Stimulated activated CD4-positive, alpha-beta T cell treated with anti-CD3 and anti-CD28 coated beads, Interleukin-2, amount 100 ng/mL, for 24 hours (primary cell): ENCODE measurements at places on chromosomes 3 and 15.

- DNase-seq: no peak
Observed at GRCh38 chr15:91698241-91698640, 155.3 kb upstream of the SLCO3A1 start.

GRCh38 chr15:81981908-81982307 is 63.9 kb downstream of the MEX3B start:
- no peak for DNase-seq

GRCh38 chr3:145259166-145259880 is 901.7 kb downstream of the PLOD2 start:
- no peak for DNase-seq

- no peak for DNase-seq
Observed at GRCh38 chr3:45123581-45124269, 22.5 kb downstream of the CDCP1 start.

DNA sequence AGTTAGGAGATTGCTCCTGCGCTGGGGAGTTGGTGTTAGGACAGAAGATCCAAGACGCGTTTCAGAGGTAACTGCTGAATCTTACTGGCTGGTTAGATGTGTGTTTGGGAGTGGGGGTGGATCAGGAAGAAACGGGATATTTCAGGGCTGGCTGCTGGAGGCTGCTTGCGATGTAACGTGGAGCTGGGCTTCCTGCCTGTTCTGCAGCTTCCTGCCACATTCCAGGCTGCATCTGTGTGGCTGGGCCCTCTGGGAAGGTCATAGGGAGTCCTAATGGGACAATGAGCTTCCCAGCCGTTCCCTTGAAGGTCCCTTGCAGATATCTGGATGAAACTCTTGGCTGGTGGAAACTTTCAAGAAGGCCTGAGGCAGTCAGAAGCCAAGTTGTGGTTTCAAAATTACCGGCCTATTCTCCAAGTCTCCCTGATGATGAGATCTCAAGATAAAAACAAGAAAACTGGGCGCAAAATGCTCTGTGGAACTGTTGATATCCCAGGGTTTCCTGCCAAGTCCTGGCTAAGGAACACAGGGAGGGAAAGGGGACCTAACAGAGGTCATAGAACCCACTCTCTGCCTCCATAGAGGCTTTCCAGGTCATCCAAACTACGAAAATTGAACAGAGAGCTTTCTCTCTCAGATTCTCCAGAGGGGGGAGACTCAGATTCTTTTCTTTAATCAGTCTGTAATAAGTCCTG is 67.0 kb downstream of the NOX5 start:
- DNase-seq: no peak

DNA sequence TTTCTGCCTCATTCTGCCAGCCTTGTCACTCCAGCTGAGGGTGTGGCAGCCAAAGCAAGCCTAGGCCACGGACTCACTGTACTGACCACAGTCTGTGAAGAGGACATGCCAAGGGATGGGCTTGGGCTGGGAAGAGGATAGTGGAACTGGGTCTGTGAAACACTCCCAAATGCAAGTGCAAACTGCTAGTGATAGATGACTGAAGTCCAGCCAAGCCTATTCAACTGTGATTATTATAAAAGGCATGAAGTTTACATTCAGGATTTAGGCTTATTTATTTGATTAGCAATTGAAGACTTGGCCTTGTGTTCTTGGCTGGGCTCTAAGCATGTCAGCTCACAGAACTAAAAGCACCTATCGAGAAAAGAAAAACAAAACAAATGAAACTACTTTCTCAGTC is 84.9 kb upstream of the UBE2E1 start:
- DNase-seq: no peak

DNA sequence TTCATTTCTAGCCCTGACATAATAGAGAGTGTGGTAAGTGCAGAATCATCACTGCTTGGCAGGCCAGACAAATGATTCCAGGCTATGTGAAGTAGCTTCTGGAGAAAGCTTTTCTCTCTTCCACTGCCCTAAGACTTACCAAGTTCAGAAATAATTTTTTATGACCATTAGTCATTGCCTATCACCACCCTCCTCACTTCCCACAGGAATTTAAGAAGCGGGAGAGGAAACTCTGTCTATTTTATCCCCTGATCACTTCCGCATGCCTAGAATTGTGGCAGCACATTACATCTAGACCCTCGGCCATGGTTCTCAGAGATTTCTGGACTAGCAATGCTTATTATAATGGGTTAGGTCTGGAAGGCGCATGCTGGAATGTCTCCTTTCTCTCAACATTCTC is 397.8 kb upstream of the NR2F2 start:
- no peak for DNase-seq

DNA sequence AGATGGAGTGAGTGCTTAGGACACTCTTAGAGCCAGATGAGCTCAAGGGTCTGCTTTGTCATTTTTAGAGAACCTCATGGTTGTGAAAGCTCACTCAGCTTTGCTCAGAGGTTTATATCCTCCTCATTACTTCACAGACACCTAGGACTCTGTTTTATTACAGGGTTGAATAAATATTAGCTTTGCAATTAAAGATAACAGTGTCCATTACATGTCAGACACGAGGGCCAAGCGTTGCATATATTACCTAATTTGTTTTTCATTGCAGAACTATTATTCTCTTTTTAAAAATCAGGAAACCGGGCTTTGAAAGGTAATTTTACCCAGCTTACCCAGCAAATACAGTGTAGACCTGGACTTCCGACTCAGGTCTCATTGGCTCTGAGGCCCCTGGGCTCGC is 16.1 kb downstream of the MAP6D1 start:
- no peak for DNase-seq

DNA sequence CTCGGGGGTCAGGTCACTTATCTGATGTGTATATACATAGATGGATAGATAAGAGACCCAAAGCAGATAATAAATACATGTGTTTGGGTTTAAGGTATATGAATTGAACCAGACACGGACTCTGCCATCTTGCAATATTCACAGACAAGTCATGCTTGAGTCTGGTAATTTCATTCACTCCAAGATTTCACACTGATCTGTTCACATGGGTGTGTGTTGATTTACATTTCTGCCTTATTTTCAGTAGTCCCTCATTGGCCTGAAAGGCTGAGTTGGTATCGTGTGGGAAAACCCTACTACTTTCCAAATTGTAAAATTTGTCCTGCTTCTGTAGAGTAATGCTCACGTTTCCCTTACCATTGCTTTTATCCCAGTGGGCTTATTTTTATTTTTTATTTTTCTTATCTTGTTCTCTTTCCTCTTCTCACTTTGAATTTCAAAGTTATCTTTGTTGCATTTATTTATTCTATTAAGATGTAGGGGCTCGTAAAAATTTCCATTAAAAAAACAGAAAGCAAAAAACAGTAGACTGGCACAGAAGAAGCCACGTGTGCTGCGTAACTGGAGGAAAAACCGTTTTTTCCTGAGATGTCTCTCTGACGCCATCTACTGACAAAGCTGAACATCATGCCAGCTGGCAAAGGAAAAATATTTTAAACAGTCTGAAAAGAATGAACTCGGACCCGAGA is 10.8 kb upstream of the MFSD1 start:
- DNase-seq: peak; percentile 16

- DNase-seq: no peak
Observed at GRCh38 chr3:179175358-179175757, 27.2 kb downstream of the PIK3CA start.

- DNase-seq: no peak
Observed at GRCh38 chr3:57852896-57853295, 96.8 kb downstream of the SLMAP start.

- DNase-seq: no peak
Observed at GRCh38 chr3:104629038-104629437, 737.7 kb upstream of the ALCAM start.

DNA sequence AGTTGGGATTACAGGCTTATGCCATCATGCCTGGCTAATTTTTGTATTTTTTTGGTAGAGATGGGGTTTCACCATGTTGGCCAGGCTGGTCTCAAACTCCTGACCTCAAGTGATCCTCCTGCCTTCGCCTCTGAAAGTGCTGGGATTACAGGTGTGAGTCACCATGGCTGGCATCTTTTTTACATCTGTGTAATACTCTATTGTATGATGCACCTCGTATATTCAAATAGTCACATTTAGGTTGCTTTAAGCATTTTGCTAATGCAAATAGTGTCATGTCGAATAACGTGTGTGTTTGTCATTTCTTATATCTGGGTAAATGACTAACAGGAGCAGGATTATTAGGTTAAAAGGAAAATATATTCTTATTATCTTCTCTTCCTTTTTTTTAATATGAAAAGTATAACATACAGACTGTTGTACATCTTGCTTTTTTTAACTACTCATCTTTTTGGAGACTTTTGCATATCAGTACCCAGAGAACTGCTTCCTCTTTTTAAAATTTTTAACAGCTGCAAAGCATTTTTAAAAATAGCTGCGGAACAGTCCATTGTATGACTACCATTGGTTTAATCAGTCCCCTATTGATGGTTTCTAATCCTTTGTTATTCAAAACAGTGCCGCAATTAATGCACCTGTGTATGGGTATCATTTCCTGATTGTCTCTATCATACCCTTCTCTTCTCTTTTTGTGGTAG is 13.4 kb downstream of the SCAMP5 start:
- no peak for DNase-seq

DNA sequence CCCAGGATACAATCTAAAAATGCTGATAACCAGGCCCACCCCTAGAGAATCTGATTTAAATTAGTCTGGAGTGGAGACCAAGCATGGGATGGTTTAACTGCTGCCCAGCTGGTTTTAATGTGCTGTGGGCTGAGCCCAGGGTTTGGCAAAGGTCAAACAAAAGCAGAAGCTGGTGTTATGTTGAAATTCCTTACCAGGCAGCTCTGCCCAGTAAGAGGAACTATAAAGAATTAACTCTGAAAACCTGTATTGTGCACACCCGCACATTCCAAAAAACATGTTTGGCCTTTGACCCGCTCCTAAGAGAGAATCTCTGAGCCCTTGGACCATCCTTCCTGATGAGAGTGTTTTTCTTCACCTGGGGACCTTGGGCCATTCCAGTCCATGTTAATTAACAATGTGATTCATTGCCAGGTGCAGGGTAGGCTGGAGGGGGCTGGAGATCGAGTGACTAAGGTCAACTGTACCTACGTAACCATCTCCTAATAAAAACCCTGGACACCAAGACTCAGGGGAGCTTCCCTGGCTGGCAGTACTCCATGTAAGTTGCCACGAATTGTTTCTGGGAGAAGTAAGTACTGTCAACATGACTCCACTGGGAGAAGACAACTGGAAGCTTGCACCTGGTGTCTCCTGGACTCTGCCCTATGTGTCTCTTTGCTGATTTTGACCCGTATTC is 10.9 kb downstream of the CCDC13 start:
- DNase-seq: no peak

- no peak for DNase-seq
Observed at GRCh38 chr3:111285694-111286093, 214.1 kb downstream of the NECTIN3 start.

- DNase-seq: no peak
Observed at GRCh38 chr15:71060983-71061382, 54.3 kb upstream of the THSD4 start.

GRCh38 chr15:99682455-99682854 is 50.8 kb downstream of the LYSMD4 start:
- no peak for DNase-seq

- no peak for DNase-seq
Observed at GRCh38 chr3:178536211-178537079, at the start of gene KCNMB2. KCNMB2 (plus strand) TSS chr3:178536436.

DNA sequence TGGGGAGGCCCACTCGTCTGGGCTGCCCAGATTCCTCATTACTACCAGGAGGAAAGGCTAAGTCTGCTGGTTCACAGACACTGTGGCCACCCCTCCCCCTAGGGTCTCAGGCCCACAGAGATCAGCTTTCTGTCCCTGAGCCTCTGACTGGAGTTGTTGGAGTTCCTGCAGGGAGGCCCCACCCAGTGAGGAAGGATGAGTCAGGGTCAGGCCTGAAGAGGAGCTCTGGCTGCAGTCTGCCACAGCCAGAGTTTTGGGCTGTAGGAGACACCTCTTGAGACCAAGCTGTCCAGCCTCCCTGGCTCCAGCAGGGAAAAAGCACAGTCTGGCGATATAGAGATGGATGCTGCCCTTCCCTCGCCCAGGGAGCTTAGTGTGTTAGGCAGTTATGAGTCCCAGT is 720.9 kb upstream of the SEMA6D start:
- DNase-seq: no peak

GRCh38 chr3:8629151-8630021 is 15.2 kb downstream of the SSUH2 start:
- DNase-seq: peak; percentile 70

GRCh38 chr3:116969135-116969534 is 259.6 kb downstream of the TUSC7 start:
- DNase-seq: no peak

DNA sequence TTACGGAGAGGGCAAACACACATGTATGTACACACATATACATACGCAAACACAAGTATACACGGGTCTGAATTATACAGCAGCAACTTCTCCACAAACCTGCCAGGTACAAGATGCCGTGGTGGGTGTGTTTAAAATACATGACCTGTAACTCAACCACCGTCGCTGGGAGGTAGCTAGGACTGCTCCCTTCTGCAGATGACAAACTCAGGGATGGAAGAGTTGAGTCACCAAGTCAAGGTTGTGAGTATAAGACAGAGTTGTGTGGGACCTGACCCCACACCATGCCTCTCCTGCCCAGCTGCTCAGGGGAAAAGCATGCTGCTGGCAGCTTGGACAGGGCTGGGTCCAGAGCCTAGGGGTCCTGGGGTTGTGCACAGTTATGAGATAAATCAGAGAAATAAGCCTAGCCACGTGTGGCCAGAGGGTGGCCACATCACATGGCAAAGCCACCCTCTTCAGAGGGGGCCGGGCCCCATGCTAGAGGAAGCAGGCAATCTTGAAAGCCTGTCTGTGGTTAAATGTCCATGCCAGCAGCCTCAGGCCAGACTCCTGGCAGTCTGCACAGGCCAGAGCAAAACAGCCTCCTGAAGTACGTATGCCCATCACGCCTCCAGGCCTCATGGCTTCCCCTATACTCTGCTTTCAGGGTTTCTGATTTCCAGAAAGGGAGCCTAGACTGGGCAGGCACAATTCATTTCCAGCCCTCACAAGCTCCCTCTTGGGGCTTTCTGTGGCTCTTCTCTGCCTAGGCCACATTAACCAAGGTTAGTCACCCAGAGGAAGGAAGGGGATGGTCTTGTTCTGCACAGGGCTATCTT is 107.7 kb upstream of the RPL32 start:
- peak; percentile 42 for DNase-seq

DNA sequence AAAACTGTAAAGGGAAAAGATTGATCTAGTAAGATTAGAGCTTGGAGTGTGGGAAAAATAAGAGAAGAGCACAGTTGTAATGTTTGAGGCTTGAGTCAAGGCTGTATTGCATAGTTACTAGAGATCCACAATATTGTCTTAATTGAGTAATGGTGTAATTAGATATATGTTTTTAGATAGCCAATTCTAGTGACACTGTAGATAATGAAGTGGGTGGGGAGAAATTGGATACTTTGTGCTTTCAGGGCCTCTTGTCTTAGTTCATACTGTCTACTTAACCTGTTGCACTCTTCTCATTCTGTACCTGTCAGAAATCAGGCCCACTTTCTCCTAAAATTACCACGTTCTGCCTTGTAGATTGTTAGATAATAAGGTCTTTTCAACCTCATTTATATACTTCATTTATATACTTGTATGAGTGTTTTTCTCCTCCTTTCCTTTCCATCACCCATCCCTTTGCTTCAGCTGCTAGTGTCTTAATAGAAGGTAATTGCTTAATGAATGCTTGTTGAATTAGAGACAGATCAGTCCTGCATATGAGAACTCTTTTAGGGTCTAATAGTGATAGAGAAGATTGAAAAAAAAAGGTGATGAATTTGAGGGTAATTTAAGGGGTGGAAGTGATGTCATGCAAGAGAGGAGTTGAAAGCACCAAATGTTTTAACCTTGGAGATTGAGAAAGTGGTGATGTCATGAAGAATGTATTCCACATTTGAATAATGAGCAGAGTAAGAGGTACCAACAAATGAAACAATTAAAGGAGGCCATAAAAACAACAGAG is 32.0 kb downstream of the PIK3CA start:
- no peak for DNase-seq
